ENCODE measurements at places on chromosomes 6 and 20.

GRCh38 chr6:167210375-167211294, 52.9 kb upstream of the GPR31 start:
- peak; percentile 77 for DNase-seq

DNA sequence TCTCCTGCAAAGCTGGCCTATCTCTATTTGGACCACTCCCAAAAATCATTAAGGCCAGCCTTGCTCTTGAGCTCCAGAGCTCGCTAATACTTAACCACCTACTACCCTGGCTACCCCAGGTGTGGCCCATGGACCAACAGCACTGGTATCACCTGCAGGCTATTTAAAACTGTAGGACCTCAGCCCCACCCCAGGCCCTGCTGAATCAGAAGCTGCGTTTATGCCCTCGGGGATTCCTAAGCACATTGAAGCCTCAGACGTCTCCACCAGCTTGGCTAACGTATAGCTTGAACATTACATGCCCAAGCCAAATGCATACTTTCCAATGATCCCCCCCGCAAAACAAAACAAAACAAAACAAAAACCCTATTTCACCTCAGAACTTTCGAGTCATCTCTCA, 19.7 kb upstream of the SPAG4 start:
- DNase-seq: no peak

GRCh38 chr6:18752278-18753068, 365.3 kb downstream of the RNF144B start:
- DNase-seq: no peak

DNA sequence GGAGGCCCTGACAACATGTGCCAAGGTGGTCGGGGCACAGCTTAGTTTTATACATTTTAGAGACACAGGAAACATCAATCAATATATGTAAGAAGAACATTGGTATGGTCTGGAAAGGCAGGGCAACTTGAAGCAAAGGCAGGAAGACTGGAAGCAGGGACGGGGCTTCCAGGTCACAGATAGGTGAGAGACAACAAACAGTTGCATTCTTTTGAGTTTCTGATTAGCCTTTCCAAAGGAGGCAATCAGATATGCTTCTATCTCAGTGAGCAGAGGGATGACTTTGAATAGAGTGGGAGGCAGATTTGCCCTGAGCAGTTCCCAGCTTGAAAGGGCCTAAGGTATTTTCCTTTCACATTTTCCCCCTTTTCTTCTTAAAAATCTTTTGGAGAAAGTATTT, 311.0 kb upstream of the RGS17 start:
- DNase-seq: no peak

DNA sequence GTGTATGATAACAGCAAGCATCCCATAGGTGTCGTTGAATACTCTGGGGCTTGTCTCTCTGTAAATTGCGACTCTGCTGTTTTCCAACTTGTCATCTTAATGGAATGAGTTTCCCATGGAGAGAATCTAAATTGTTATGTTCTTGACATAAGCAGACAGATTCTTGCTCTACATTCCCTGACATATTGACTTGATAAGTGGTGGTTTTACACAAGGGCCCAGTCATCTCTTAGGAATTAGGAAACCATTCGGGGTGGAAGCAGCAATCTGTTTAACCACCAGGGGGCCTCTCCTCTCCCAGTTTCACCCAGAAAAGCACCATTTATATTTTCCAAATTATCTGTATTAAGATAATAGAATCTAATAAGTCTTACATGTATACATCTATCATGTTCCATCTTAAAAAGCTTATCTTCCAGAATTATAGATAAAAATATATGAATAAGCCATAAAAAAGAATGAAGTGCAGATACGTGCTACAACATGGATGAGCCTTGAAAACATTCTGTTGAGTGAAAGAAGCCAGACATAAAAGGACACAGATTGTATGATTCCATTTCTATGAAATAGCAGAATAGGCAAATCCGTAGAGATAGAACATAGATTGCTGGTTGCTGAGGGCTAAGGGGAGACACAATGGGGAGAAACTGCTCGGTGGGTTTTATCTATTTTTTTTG, 23.1 kb upstream of the MROH8 start:
- peak; percentile 84 for DNase-seq

GRCh38 chr6:127533011-127533410, 13.9 kb upstream of the MTCL3 start:
- DNase-seq: no peak

- DNase-seq: no peak
Measured at GRCh38 chr6:78808356-78808891, 58.9 kb upstream of the IRAK1BP1 start.

GRCh38 chr20:64224351-64225170, 31.0 kb upstream of the PCMTD2 start:
- peak; percentile 85 for DNase-seq

DNA sequence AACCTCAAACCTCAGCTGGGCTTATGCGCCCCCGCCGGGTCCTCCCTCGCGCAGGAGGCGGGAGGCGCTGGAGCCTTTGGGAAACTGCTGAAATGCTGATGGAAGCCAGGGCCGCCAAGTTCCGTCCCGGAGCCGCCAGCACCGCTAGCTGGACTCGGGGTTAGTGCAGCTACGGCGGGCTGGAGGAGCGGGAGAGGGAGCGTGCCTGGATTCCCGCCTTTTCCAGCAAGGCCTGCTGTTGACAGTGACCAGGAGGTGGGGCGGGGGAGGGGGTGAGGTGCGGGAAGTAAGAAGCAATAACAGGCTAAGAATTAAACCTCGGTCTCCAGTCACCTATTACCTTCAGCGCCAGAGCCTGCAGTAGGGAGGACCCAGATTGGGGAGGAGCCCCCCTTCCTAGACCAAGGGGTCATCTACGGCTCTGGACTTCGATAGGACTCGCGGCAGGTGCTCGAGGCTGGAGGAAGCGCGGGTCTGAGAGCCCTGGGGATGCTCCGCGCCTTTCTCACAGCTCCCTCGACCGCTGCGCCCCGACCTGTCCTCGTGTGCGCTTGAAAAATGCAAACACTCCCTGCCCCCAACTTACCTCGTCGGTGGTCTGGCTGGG, 20.5 kb downstream of the COL9A1 start:
- peak; percentile 31 for DNase-seq

DNA sequence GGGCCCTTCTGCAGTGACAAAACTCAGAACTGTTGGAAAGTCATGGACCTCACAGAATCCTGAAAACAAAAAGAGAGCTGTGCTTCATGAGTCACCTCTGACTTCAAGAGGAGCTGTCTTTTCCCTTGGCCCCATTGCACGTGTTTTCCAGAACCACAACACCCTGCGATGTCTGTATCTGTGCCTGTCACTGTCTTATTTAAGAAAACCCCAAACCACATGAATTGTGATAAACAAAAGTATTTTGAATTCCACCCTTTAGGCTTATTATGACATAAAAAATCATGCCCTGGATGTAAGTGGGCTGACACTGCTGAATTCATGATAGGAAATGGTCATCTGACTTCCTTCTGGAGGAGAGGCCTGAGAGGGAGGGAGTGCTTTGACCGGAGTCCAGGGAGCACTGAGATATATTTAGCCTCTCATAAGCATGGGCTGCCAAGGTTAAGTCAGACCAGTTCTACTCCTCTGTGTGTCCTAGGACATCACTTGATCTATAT, 96.4 kb upstream of the DUSP22 start:
- peak; percentile 36 for DNase-seq

DNA sequence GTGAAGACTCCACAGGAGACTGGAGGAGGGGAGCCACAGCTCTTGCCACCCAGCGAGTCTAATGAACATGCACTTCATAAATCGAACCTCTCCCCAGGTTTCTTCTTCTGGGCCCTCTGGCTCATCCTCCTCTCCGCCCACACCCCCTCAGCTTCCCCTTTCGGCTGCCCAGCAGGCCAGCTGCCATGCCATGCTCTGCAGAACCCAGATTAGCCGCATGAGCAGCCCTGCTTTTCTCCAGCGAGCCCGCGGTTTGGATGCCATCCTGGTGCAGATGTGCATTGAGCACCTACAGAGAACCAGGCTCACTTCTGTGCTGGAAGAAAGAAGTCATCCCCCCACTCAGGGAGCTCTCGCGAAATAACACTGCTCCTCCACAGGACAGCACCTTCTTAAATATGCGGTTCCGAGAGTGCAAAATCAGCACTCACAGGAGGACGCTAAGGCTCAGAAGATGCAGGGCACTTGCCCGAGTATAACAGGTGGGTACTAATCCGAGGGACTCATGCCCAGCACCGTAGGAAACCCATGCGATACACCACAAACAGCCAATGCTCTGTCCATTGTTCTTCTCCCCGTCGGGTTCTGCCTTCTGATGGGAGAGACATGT, 143.0 kb upstream of the THBS2 start:
- no peak for DNase-seq

DNA sequence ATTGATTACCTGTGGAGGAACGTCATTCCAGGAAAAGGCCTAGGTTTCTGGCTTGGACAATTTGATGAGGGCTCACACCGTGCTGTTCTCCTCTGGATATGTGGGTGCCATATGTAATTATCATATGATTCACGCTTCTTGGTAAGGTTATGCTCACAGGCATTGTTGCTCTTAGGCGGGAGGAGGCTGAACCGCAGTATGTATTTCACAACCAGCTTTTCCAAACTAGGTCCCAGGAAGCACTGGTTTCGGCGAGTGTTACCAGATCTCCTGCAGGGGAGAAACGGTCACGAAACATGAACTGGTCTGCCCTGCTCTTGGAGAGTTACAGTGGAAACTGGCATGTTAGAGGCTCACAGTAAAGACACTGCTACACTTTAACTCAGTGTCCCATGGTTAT, 793 bp upstream of the FAM50B start:
- no peak for DNase-seq

- no peak for DNase-seq
Measured at GRCh38 chr6:104597541-104598050, 262.1 kb downstream of the HACE1 start.

DNA sequence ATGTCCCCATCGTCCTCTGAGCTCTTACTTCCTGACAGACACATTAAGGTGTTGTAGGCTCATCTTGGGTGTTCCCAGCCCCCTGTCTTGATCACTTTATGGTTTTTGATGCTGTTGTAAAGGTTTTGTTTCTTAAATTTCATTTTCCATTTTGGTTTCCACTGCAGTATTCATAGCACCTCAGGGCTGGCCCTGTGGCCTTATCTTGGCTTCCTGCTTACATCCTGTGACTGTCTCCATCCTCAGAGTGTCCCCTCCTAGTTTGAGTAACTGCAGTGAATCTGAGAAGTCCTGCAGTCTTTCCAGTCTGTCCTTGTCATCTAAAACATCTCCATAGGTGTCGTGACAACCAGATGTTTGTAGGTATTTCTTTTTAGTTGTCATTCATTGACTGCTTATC, 50.9 kb downstream of the JARID2 start:
- no peak for DNase-seq

- DNase-seq: no peak
Measured at GRCh38 chr6:87287251-87287650, 35.1 kb upstream of the SMIM8 start.

DNA sequence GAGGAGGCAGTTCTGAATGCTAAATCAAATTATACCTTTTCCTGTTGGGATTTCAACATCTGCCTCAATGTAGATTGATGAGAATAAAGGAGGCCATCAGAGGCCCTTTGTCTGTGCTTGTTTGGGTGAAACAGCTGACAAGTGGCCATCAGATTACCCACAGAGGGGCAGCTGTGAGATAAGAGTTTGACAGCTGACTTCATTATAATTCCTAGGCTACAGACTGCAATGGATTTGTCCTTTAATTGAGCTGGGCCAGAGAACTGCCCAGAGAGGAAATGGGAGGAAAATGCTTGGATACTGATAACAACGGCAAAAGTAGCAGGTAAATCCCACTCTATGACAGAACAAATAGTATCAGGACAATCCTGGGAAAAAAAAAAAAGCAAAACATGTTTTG, 649.4 kb downstream of the HDGFL1 start:
- no peak for DNase-seq

DNA sequence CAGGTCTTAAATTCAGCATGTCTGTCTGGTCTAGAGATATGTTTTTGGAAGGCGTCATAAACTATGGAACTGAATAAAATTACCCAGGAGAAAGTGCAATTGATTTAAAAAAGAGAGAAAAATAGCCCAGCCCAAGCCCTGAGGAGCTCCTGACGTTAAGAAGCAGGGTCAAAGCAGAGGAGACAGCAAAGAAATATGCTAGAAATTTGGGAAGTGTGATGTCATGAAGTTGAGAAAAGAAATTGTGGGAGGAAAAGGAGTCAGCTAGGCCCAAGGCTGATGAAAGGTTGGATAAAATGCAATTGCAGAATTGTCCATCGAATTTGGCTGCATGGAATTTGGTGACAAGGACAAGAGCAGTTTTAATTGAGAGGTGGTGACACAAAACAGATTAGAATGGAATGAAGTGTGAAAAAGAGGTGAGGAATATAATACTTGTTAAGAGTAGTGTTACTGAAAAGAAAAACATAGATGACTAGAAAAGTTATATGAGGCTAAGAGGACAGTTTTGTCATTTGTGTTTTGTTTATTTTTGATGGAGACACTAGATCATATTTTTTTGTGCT, 381.6 kb downstream of the LAMA2 start:
- DNase-seq: no peak

DNA sequence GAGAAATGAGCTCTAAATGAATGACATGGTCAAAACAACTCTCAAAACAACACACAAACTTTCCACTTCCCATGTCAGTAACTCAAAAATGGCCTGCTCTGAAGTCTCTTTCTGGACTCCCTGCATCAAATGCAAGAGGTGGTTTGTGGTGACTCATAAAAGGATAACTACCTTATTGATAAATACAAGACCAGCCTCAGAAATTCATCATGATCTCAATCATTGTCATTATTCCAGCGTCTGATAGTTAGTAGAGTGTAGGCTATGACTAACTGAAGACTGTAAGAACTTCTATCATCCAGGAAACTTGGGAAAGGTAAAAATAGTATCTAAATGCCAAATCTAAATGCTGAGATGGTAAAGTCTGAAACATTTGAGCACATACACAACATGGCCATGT, 369.4 kb downstream of the BMP2 start:
- no peak for DNase-seq
